ENCODE measurements at places on chromosomes 11 and 22.

DNA sequence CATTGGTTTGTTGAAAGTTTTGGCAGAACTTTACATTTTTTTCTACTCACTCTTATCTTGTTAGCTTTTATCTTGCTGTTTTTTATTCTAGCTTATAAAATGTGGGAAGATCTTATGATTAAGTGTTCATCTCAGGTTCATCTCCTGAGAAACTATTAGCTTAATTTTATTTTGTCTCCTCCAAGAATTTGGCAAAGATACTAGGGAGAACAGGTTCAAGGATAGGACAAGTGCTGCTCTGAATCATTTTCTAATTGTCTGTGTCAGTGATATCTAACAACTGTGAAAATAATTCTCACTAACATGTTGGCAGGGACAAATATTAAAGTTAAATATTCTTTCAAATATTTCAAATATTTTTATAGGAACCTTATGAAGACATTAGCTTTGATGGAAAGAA lies 38.2 kb upstream of the FSHB start:
- no peak for DNase-seq

- no peak for DNase-seq
Observed at GRCh38 chr22:33006220-33006954, 51.8 kb downstream of the SYN3 start.

DNA sequence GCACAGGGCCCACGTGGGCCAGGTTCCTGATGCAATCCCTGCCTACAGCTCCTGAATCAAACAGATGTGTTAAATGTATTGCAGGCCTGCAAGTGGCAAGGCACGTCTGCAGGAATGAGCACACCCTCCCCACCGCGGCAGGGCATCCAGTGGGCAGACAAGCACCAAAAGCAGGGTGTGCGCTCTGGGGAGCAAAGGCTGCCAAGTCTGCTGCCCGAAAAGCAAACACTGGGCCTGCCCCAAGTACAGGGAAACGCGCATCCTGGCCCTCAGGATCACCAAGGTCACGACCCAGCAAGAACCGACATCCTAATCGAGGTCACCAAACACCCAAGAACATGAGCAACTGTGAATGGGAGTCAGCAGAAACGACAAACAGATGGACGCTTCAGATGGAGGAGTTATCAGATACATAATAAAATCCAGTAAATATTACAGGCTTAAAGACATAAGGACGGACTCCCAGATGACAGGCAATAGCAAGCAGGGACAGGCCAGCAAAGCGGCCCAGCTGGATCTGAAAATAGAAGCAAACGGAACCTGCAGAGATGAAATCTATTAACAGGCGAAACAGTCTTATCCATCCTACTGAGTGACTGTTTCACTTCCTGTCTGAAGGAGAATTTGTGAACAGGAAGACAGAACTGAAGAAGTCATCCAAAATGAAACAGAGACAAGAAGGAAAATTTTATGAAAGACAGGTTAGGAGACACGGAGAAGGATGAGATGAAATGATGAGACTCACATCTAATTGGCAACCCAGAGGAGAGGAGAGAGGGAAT lies 26.7 kb downstream of the CARS1 start:
- DNase-seq: no peak

- DNase-seq: no peak
Observed at GRCh38 chr22:44542561-44543222, 44.7 kb upstream of the RTL6 start.
